Spinal cord (tissue), 10 donors: ENCODE measurements at places on chromosomes 3 and 15. TPM values are rescaled to one million over a fixed set of nuclear protein-coding genes. Genes with fewer than 3 reads are reported as not detected.

DNA sequence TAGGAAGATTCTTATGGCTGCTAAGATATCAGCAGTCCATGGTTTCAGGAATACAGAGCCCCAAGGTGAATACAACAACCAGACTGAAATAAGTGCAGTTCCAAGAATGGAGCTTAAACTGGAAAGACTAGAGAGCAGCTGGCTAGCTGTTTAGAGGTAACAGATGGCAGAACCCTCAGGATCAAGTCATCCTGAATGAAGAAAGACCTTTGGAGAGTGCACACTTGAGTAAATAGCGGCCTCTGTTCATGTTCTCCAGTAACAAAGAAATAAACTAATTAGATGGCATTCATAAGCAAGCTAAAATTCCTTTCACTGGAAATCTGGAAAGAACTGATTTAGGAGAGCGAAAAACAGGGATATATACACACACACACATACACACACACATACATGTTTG, 968.4 kb downstream of the FHIT start:
- DNase-seq, result no peak

GRCh38 chr15:61169904-61170695, 59.0 kb downstream of the RORA start:
- no peak for DNase-seq

GRCh38 chr15:41997845-41998244, 23.0 kb downstream of the PLA2G4E start:
- DNase-seq, result no peak

- no peak for DNase-seq
These were observed 281.3 kb upstream of the COL8A1 start for GRCh38 chr3:99357131-99357530.

GRCh38 chr3:158420654-158421396, 150.2 kb upstream of the MLF1 start:
- no peak for DNase-seq

DNA sequence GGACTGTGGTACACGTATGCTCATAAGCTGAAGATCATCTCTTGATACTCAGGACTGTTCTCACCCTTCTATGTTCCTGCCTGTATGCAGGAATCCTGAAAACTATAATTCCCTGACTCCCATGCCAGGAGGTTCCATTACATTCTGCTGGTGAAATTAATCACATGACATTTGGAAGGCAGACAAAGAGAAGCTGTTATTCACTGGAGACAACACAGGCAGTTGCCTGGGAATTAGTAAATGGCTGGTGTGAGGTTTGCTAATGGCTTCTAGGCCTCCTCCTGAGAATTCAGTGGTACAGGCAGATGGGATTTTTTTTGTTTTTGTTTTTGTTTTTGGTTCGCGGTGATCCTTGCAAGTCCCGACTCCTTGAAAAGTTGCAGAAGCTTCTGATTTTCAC, 91.4 kb downstream of the CTNNB1 start:
- no peak for DNase-seq

GRCh38 chr3:175255698-175256097, 396.6 kb downstream of the NAALADL2 start:
- DNase-seq, result no peak

DNA sequence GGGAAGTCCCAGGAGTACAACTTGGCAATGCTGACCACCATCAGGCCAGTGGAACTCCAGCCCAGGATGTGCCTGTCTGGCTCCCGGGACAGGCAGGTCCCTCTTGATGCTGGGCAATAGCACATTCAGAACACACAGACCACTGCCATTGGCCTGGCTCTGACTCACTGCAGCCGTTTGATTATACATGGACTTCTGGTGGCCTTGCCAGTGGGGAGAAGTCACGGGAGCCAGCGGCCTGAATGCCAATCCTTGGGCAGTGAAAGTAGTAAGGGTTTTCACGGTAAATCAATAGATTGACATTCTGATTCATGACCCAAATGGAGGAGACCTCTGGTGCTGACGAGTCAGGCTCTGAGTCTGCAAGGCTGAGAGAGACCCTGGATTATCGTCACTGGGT, 12.5 kb upstream of the PROK2 start:
- no peak for DNase-seq

- no peak for DNase-seq
These were observed 12.8 kb downstream of the ARMC8 start for GRCh38 chr3:138199851-138200250.

DNA sequence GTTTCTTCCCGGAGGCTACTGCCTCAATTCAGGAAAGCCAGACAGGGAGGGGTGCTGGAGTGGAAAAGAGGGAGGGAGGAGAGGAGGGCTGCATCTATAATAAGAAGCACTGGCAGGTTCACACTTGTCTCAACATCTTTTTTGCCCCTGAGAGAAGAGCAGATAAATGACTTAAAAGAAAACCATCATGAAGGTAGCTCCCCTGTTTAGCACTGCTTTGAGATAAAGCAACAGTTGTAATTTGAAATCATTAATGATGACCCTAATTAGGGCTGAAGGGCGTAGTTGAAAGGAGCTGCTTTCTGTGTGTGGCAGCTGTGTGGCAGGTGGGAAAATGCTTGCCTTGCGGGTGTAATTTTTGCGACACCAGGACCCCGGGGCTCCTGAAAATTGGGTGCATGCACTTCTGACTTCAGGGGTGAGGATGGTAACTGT, 222.8 kb upstream of the IL12A start:
- no peak for DNase-seq

- no peak for DNase-seq
These were observed 70.5 kb upstream of the EPHB3 start for GRCh38 chr3:184491011-184491576.

DNA sequence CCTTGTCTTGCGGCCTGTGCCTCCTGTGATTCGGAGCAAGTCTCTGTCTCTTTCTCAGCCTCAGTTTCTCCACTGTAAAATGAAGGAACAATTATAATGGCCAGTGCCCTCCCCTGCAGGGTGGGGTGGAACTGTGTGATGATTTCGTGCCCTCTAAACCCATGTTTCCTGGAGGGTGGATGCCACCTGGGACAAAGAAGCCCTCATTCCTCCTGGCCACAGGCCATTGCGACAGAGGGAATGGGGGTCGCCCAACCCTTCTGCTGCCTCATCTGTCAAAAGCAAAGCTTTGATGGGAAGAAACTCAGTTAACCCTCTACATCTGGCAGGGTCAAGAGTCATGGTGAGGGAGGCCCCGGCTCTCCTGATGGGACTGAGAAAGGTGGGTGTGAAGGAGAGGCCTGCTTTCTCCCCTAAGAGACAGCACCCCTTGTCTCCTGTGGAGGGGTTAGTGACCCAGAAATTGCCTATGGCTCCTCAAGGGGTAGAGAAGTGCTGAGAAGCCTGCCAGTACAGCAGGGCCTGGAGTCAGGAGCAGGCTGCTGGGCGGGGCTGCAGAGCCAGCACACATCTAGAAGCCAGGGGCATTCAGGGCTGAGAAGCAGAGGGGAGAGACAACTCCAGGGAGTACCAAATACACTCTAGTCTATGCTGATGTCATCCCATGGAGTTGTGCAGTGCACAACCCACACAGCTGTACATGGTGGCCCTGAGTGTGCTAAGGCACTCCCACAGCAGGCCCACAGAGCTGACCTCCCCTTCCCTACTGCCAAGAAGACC, 61.0 kb downstream of the PLXNA1 start:
- DNase-seq, result no peak

DNA sequence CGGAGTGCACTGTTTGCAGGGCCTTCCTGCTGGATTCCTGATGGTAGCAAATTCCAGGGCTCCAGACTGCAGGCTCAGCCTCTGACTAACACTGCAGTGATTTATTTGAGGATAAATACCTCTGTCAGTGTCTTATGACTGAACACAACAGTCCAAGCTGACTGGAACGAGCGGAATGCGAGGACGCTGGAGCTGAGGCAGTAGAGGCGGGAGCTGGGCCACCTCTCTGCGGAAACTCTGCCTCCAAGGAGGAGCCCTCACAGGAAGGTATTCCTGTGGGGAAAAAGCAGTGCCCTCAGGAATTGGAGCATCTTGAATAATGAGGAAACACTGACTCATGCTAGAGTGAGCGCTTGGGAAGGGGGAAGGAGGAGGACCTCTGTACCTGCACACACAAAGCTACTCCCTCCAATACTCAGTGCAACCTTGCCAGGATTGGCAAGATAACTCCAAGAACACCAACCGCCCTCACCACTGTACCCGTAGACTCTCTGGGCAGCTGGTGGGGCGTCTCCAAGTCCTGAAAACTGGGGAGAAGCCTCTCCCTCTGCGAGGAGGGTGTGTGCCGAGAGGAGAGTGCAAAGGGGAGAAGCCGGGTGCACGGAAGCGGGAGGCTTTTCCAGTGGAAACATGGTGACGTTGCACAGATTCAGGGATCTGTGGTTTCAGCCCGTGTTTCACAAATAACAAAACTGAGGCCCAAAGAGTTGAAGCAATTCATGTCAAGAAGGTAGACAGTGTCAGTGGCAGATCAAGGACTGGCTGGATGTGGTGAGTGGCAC, 43.0 kb downstream of the VGLL4 start:
- DNase-seq, result no peak

- DNase-seq, result no peak
These were observed 148.8 kb upstream of the HES1 start for GRCh38 chr3:193987186-193987585.

- no peak for DNase-seq
These were observed 27.5 kb upstream of the THRB start for GRCh38 chr3:24522146-24522579.

DNA sequence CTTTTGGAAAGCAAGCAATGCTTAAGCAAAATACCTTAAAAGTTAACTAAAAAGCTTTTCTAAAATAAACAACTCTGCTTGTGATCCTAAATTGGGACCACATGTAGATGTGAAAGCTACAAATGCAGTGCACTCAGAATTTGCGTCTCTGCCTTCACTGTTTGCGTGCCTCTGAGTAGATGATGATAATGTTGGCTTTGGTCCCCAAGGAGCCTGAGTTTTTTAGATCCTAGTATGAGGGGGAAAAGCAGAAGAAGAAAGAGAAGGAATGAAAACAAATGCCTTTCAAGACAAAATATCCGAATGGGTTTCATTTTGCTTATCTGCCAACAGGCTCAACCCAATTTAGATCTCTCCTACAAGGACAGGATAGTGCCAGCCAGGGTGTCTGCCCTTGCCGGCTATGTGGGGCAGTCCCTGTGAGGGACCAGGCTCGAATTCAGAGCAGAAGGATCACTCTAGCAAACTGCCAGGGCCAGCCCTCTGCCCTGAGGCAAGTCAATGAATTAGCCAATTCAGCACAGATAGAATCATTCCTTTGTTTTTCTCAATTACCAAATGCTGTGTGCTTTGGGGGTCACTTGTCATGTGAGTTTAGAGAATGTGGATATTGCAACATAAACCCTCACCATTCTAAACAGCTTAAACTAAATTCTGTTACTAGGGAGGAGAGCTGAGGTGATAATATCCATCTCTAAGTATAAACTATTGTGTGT, 28.5 kb downstream of the SCG5 start:
- DNase-seq, result peak; percentile 67

- no peak for DNase-seq
These were observed 68.6 kb downstream of the TGFBR2 start for GRCh38 chr3:30675006-30675405.

- no peak for DNase-seq
These were observed 40.8 kb upstream of the PROK2 start for GRCh38 chr3:71825551-71826283.

DNA sequence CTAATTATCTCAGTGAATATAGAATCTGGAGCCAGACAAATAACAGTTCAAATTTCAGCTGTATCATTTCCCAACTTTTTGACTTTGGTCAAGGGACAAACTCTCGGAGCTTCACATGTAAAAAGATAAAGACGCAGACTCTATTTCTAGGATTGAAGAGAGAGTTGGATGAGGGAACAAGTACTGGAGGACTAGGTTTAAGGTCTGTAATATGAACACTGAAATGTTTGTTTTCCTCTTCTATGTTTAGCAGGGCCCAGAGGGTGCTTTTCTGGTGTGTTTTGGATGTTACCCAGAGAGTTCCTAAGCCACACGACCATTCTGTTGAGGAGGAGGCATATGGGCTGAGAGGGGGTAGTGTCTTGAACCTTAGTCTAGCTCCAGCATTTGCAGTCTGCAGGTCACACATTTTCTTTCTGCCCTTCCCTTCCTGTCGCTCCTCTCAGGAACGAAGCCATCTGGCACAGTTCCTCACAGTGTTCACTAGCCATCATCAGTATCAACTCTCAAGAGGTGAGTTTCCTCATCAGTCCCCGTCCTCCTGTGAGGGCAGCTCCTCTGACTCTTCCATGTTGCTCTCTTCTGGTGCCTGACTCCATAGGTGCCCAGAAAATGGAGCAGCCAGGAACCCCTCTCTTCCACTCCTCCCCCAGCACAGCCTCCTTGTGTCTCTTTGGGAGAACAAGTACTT, 250.1 kb downstream of the SQOR start:
- DNase-seq, result no peak

- no peak for DNase-seq
These were observed 405.9 kb downstream of the NR2F2 start for GRCh38 chr15:96736384-96736783.

DNA sequence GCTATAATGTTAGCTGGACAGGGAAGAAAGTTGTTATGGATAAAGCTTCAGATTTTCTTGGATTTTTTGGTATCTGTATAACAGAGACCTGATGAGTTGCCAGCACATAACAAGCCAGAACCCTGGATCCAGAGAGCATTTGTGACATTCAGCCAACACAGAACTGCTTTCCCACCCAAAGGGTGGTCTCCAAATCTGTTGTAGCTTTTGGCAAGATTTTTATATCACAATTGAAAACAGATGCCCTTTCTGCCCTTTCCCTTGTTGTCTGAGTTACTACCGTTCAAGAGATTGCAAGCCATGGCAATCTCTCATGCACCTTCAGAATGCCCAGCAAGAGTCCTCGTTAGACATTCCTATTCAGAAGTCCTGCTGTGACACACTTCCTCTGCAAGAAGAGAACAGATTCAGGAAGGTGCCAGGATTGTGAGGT, 107.6 kb upstream of the FGF7 start:
- DNase-seq, result no peak

GRCh38 chr3:188319569-188319968, 165.6 kb downstream of the LPP start:
- no peak for DNase-seq

GRCh38 chr3:127062926-127063325, 80.0 kb downstream of the PLXNA1 start:
- no peak for DNase-seq

- no peak for DNase-seq
These were observed 17.2 kb upstream of the GNB5 start for GRCh38 chr15:52208306-52208946.

- no peak for DNase-seq
These were observed 11.1 kb downstream of the LRCH3 start for GRCh38 chr3:197801891-197802778.

- DNase-seq, result no peak
These were observed 27.8 kb downstream of the KLHL6 start for GRCh38 chr3:183527428-183528379.

The COPS2 gene
- 111 TPM for total RNA-seq

The COL6A5 gene
- 0.20 TPM for total RNA-seq

The CPN2 gene
- total RNA-seq, result not detected

The RTP3 gene
- total RNA-seq, result not detected

The PLCH1 gene
- total RNA-seq, result 20.6 TPM

The IL17RD gene
- total RNA-seq, result 20.0 TPM

The TMC3 gene
- total RNA-seq, result 0.11 TPM

The SPPL2A gene
- total RNA-seq, result 111 TPM

The ECE2 gene
- 12.5 TPM for total RNA-seq

The PRRT3 gene
- total RNA-seq, result 3.8 TPM

The RGMA gene
- total RNA-seq, result 31.5 TPM

The UCN2 gene
- total RNA-seq, result not detected

The GRK7 gene
- total RNA-seq, result 0.20 TPM

The P2RY1 gene
- 43.1 TPM for total RNA-seq

The TM4SF4 gene
- 0.69 TPM for total RNA-seq

The OSBPL10 gene
- total RNA-seq, result 6.2 TPM
